ENCODE measurements at places on chromosomes 6 and 20.
A peak's percentile ranks its signal among the peaks of the same experiment; 100 is the strongest.

DNA sequence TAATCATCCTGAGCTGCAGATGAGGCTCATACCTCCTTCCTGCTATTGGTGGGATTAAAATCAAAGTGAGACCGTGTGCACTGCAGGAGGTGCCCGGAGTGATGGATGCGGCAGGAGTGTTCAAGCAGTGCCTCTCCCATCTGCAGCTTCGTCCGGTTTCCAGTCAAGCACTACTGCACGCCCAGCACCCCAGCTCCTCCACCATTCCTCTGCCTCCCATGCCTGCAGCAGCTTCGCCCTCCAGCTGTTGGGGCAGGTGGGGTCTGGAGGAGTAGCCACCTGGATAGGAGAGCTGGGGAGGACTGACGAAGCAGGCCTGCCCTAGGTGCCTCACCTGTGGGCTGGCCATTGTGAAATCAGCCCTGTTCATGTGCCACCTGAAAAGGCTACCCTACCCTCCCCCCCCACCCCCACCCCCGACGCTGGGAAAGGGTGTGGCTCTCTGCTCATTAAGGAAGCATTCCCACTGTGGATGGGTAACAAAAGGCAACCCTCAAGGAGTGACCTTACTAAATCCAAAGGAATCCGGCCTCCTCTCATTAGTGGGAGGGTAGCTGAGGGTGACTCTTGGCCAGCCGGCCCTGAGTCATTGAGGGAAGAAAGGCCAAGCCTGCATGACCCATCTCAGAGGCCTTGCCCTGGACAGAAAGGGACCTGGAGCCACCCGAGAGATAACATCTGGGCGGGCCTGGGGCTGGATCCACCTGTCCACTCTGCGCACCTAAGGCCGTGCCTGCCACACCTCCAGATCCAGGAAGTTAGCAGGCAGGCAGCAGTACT is 115.9 kb upstream of the ARMC2 start:
- DNase-seq: no peak

DNA sequence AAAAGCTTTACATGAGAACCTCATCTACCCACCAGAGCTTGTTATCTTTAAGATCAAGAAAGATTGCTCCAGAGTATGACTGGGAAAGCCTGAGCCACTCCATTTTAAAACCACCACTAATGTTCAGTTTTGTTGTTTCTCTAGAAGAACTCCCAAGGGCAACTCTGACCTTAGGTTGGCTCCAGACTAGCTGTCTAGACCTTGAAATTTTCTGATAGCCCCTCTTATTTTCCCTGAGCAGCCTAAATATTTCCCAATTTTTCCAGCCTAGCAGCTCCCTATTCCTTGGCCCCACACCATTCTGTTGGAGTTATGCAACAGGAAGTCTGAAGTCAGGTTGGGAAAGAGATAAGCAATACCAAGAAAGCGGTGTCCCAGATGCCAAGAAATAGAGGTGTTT is 84.6 kb upstream of the TCF21 start:
- peak; percentile 88 for DNase-seq

DNA sequence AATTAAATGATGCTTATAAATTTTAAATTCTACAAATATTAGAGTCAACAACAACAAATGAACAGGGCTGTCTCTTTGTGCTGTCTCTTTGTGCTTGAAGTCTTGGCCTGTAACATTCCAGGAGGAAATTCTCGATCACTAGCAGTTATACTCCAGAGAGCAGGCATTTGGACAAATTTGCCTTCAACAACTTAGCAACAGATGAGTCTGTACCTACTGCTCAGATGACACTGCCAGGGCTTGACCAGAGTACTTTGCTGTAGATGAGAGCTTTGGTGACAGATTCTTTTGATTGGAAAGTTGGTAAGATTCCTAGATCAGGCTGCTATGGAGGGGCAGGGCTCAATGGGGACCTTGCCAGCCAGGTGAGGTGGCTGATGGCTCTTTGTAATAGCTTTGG is 217.2 kb downstream of the GRM1 start:
- DNase-seq: peak; percentile 6

DNA sequence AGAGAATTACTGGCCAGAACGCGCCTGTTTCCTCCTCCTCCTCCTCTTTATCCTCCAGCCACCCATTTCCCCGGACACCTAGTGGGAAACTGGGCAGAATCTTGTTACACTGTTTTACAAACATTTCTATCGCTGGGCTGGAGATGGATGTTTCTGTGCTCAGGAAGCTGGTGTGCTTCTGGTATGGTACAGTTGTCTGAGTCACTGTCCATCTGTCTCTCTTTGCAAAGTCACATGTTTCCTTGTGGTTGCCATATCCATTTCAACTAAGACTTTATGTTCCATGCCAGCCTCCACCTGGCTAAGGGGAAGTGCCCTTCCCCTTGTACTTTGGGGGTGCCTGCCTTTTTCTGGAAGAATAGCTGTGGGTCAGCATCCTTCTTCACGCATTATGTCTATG is 52.9 kb upstream of the SLC22A16 start:
- peak; percentile 50 for DNase-seq

DNA sequence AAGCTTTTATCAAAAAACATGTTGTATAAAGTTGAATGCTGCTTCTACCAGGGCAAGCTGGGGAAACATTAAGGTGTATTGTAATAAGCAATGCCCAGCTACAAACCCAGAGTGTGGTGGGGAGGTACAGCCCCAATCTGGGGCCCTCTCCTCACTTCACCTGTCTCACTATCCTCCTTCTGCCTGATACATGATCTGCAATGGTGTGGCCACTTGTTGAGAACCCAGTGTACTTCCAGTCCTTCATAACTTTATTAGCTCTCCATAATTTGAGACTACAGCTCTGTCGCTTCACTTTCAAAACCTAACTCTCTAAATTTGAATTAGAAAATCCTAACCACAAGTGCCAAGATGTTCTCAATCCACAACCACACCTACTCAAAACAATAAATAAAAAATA is 84.9 kb downstream of the EPB41L2 start:
- DNase-seq: no peak

GRCh38 chr20:3014662-3015061 is 28.8 kb upstream of the GNRH2 start:
- no peak for DNase-seq

DNA sequence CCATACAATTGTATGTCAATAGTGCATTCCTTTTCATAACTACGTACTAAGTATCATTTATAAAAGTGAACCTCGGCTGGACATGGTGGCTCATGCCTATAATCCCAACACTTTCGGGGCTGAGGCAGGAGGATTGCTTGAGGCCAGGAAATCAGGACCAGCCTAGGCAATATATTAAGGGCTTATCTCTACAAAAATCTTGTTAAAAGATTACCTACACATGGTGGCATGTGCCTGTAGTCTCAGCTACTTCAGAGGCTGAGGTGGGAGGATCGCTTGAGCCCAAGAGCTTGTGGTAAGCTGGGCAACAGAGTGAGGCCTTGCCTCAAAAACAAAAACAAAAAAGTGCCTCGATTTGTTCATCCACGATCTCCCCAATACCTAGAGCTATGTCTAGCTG is 449.7 kb upstream of the SULF2 start:
- DNase-seq: no peak

GRCh38 chr6:168416531-168416930 is 24.5 kb upstream of the SMOC2 start:
- DNase-seq: no peak
